ENCODE measurements at places on chromosomes 6 and 20. TPM values are rescaled to one million over a fixed set of nuclear protein-coding genes. Genes with fewer than 3 reads are reported as not detected.

Gene ADGRG6
- 73.2 TPM for total RNA-seq

Gene C6orf163
- total RNA-seq: 0.62 TPM

DNA sequence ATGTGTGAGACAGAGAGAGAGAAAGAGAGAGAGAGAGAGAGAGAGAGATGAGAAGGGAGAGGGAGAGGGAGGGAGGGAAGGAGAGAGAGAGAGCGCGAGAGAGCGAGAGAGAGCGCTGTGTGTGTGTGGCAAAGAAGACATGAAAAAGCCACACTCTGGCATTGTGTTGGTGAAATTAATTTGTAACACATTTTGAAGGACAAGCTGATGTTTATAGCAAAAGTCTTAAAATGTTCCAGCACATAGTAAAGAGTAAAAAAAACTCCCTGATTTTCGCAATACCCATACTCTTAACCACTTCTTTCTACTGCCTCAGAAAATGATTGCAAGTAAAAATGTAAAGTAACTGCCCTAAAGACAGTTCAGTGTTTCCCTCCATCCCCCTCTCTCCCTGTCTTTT lies 56.7 kb downstream of the SLC22A1 start:
- DNase-seq: no peak

DNA sequence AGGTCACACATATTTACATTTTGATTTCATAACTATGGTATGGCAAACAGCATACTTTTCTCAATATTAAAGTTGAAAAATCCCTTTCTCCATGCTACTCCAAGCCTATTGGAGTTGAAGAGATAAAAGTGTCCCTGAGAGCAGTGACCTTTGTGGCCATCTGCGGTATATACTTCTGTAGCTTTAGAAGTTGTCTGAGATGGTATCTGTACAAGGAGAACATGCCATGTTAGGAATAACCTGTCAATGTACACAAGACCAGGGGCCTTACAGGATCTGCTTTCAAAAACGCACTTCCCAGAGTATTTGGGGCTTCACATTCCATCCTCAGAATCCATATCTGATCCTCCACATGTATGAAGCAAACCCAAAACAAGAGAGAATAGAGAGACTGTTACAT lies 226.7 kb downstream of the MEI4 start:
- DNase-seq: no peak

DNA sequence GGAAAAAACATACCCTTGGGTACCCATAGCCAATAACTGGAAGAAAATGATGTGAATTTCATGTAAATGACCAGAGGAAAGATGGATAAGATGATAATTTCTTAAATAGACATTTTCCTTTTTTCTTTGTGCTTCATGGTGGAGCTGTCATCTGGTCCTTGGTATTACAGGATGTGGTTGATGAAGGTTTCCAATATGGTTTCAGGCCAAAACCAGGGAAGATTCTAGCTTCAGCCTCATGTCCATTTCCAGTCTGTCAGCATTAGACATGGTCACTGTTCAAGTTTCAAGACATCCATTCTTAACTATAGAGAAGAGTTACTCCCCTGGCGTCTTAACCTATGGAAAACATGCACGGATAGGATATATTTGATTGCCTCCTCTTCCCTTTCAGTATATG lies 63.6 kb downstream of the SSR1 start:
- no peak for DNase-seq

All from PC-3 (cell line).